ENCODE measurements at places on chromosomes 1 and 21.
A peak's percentile ranks its signal among the peaks of the same experiment; 100 is the strongest.

DNA sequence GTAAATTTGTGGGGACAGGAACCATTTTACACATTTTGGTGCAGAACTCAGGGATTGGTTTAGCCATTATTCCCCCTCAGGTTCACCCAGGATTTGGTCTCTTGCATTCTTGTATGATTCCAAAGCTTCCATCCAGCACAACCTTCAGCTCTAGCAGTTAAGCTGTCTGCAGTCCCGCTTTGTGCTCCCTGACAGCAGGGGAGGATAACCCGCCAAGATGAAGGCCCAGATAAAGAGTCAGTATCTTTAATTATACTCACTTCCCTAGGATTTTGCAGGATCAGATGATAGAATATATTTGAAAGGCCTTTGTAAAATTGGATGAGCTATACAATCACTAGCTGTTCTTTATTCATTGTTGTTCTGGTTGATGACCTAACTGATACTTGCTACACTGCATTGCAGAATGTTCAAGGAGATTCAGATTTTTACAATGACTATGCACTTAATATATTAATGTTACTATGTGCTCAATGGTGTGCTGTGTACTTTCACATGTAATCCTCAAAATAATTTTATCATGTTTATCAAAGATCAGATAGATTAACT, 49.8 kb downstream of the SLC16A1 start:
- peak; percentile 18 for DNase-seq

DNA sequence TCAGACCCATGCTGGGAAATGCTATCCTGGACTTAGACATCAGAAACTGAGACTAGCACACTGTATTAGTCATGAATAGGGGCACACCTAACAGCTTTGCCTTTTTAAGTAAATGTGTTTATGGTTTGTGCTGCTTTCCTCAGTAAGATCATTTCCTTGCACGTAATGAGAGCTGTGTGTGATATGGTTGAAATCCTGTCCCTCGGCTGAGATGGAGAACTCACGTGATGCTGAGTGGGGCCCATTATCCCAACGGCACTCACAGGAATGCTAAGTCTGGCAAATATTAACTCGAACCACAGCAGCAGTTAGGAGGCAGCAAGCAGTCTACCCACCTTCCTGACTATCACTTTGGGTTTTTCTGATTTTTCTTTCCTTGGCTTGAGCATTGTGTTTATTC, 38.2 kb downstream of the BCL9 start:
- DNase-seq, result no peak

GRCh38 chr1:225871359-225872074, 10.7 kb downstream of the TMEM63A start:
- no peak for DNase-seq

GRCh38 chr1:41743366-41743765, 175.4 kb downstream of the HIVEP3 start:
- DNase-seq, result no peak
